ENCODE measurements at places on chromosomes 5 and 9.

- DNase-seq: no peak
Measured at GRCh38 chr5:53263151-53263550, 153.6 kb upstream of the MOCS2 start.

DNA sequence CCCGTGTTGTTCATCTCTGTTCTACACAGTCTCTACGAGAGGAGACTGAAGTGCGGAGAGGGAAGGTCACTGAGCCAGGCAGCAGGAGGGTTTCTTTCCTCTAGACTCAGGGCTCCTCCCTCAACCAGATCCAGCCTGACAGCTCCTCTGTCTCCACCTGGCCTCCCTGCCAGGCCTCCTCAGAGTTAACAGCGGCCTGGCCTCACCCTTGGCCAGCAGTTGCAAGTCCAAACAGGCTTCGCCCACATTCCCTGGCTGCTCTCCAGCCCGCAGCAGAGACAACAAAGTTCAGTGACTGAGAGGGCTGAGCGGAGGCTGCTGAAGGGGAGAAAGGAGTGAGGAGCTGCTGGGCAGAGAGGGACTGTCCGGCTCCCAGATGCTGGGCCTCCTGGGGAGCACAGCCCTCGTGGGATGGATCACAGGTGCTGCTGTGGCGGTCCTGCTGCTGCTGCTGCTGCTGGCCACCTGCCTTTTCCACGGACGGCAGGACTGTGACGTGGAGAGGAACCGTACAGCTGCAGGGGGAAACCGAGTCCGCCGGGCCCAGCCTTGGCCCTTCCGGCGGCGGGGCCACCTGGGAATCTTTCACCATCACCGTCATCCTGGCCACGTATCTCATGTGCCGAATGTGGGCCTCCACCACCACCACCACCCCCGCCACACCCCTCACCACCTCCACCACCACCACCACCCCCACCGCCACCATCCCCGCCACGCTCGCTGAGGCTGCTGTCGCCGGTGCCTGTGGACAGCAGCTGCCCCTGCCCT is at the start of gene HRCT1:
Gene HRCT1, plus strand, starts transcription at position 291 of the 768 bp plus-strand sequence. Its CDS starts 86 bp downstream, at position 377.
- DNase-seq: no peak

GRCh38 chr5:169832845-169833244 is 147.4 kb downstream of the INSYN2B start:
- no peak for DNase-seq

DNA sequence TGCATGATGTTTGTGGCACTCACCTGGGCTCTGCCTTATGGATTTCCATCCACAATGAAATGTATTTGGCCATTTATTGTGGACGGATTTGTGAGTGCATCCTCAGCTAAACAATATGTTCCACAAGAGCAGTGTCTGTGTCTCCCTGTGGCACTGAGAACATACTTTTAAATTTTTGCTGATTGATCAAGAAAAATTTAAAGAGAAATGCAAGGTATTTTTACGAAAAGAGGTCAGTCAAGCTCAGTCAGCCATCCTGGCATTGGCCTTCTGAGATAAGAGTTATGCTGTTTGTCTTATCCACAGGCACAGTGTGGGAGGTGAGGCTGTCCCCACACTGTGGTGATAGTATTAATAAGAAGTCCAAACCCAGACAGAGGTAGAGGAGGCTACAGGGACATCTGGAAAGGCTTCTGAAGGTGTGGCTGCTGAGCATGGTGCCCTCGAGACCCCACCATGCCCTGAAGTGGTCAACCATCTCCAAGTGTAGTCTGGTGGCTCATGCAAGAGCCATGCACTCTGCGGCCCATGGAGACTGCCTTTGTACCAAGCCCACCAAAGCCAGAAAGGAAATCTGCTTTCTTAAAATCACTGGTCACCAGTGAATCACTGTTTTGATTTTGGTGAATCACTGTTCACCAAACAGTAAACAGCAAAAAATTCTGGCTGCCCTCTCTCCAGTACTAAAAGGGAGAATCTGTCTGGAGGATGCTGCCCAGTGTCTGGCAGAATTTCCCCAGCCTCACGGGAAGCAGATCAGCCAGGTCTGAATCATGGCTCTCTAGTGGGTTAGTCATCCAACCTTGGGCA is 28.8 kb downstream of the SPOCK1 start:
- no peak for DNase-seq

DNA sequence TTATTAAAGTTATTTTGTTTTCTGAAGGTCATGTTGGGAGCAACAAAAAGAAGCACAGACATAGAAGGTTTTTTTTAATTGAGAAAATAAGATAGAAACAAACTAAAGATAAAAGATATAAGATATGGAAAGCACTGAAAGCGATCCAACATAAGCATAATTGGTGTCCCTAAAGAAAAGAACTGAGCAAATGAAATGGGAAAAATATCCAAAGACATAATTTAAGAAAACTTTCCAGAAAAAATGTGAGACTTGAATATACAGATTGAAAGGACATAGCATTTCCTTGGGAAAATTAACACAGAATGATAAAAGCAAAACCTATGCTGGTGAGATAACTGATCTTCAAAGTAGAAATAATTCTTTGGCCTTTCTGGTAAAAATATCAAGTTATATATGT is 289.3 kb downstream of the KIAA0825 start:
- DNase-seq: no peak

Measured in stimulated activated CD8-positive, alpha-beta memory T cell treated with anti-CD3 and anti-CD28 coated beads, Interleukin-2, amount 100 ng/mL, for 1 hour (primary cell).